B cell (primary cell): ENCODE measurements at places on chromosomes 1 and 21. TPM values are rescaled to one million over a fixed set of nuclear protein-coding genes. Genes with fewer than 3 reads are reported as not detected.

Gene FLG2
- not detected in 2 replicates for polyA plus RNA-seq

Gene ST6GALNAC5
- polyA plus RNA-seq, result not detected in 2 replicates

Gene TMEM54
- polyA plus RNA-seq, result 0.13 and 0.37 TPM in 2 replicates

Gene SYTL1
- 444 and 459 TPM in 2 replicates for polyA plus RNA-seq

Gene UQCRH
- polyA plus RNA-seq, result 310 and 380 TPM in 2 replicates
